ENCODE measurements at places on chromosomes 2 and 18.
A peak's percentile ranks its signal among the peaks of the same experiment; 100 is the strongest.

- no peak for DNase-seq
- H3K27ac ChIP-seq = no peak overlapping the region
- peaks cover 5% of the 10 kb centered on the region for H3K4me1 ChIP-seq
- no peaks in the 10 kb centered on the region for H3K27me3 ChIP-seq
Measured at GRCh38 chr2:233349005-233349998, 5.0 kb upstream of the DGKD start.

DNA sequence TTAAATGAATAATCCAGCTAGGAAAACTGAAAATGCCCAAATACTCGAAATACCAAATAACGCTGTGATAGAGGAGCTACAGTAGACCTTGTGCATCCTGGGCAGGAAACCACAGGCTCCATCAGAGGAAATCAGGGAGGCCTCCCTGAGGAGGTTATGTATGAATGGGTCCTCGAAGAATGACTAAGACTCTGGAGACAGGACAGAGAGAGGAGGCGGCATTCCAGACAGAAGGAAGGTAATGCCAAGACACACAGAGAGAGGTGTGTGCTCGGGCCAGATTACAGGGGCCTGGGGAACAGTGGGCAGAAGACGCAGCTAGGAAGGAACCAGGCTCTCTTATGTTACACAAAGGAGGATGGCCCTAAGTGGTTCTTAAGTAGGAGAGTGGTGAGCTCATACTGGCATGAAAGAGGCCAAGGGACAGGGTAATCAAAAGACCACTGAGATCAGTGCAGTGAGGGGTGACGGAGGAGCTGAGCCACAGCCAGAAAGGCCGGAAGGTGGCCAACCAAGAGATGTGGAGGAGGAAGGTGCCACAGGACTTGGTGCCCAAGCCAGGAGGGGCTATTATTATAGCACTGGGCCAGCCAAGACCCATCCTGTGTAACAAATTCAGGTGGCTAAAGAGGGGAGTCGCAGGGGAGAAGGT, 9.9 kb downstream of the ST3GAL5 start:
- H3K4me3 ChIP-seq = no peak overlapping the region
- H3K27me3 ChIP-seq = no peaks in the 10 kb centered on the region
- H3K27ac ChIP-seq = no peak overlapping the region

GRCh38 chr2:54209379-54209778, 46.6 kb downstream of the TSPYL6 start:
- H3K4me1 ChIP-seq = peaks cover 9% of the 10 kb centered on the region
- H3K36me3 ChIP-seq = no peaks in the 10 kb centered on the region
- H3K4me3 ChIP-seq = no peak overlapping the region
- H3K27ac ChIP-seq = no peak overlapping the region
- no peak for DNase-seq

- H3K36me3 ChIP-seq = no peaks in the 10 kb centered on the region
- no peaks in the 10 kb centered on the region for H3K27me3 ChIP-seq
- no peaks in the 10 kb centered on the region for H3K4me1 ChIP-seq
- no peak overlapping the region for H3K4me3 ChIP-seq
- DNase-seq = no peak
- H3K27ac ChIP-seq = no peak overlapping the region
Measured at GRCh38 chr2:171325886-171326585, 107.8 kb downstream of the METTL8 start.

- no peak overlapping the region for H3K4me3 ChIP-seq
- no peak for DNase-seq
- H3K27ac ChIP-seq = no peak overlapping the region
Measured at GRCh38 chr2:197011021-197011417, 84.5 kb upstream of the PGAP1 start.

GRCh38 chr2:222242532-222242931, 56.3 kb downstream of the PAX3 start:
- no peaks in the 10 kb centered on the region for H3K36me3 ChIP-seq
- peaks cover 44% of the 10 kb centered on the region for H3K4me1 ChIP-seq
- DNase-seq = no peak
- no peak overlapping the region for H3K27ac ChIP-seq
- no peaks in the 10 kb centered on the region for H3K27me3 ChIP-seq

DNA sequence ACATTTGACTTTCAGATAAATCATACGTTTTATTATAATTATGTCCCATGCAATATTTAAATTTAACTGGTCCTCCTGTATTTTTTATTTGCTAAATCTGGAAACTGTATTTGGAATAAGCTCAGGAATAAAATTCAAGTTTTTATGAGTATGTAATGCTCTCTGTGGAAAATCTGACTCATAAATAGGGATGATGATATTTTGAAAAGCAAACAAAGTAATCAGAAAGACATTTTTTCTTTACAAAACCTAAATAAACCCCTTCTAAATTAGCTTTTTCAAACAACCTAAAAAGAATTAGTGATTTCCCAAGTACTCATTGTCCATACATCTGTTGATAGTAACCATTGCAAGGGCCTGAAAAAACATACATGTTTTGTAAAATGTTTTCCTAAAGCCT, 41.1 kb downstream of the ASB1 start:
- H3K4me1 ChIP-seq = no peaks in the 10 kb centered on the region
- no peak for DNase-seq
- H3K36me3 ChIP-seq = no peaks in the 10 kb centered on the region
- no peak overlapping the region for H3K4me3 ChIP-seq

DNA sequence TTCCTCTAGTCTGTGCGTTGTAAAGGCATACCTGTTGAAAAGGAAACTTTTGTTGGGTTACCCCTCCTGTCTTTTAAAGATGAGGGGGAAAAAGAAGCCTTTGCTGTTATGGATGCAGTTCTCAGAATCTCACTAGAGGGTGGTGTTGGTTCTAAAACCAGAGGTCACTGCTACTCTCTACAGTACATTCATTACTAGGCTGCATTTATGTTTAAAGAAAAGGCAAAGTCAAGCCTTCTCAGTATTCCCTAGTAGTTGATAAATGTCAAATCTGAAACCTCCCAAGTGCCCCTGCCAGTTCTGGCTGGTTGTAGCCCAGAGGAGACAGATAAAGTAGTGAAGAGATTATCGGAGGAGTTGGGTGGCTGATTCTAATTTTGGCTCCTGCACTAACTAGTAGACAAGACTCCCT, 1.4 kb upstream of the PLCL1 start:
- DNase-seq = peak; percentile 78
- peak overlapping the region; percentile 42 for H3K27ac ChIP-seq
- no peak overlapping the region for H3K4me3 ChIP-seq
- peaks cover 33% of the 10 kb centered on the region for H3K27me3 ChIP-seq

DNA sequence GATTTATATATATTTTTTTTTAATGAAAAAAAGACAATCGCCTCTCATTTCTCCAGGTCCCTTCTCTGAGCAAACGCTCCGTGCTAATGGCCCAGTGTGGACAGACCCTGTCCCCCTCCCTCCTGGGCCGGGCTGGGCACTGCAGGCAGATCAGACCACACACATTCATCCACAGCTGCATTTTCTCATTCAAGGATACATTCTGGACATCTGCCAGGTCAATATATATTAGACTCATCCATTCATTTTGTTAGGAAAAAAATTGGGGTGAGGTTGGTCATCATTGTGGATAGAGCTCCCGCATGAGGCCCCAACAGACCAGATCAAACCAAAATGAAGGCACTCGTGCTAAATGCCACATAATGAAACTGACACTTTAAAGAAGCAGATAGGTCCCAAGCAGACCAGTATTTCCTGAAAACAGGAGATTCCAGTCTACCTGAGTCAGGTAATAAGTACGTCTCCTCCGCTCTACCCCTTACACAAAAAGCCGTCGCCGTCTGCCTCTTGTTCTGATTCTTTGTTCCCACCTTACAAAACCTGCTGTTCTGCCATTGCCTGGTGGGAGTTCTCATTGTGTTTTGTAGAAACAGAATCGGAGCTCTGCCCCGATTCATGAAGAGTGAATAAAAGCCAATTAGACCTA, 15.4 kb upstream of the OTOS start:
- H3K36me3 ChIP-seq = no peaks in the 10 kb centered on the region
- H3K4me1 ChIP-seq = no peaks in the 10 kb centered on the region
- H3K4me3 ChIP-seq = no peak overlapping the region
- H3K27ac ChIP-seq = no peak overlapping the region

DNA sequence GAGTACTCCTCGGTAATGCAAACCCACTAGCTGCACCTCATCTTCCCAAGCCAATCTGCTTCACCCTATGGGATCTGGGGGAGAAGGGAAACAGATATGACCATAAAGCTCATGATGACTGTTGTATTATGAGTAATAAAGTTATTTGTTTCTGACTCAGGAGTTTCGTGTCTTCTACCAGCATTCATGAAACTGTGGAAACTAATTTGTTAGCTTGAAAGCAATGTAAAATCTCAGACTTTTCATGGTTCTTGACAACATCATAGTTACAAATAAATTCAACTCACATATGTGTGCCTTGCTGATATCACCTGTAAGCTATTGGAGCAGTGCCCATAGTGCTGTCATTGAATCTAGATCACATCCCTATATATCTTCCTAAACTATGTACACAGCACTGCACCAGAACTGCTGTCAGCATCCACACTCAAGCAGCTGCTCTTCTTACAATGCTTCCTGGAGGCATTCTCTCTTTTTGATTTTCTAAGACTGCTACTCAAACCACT, 135.6 kb upstream of the KYNU start:
- no peak overlapping the region for H3K27ac ChIP-seq
- no peak for DNase-seq

DNA sequence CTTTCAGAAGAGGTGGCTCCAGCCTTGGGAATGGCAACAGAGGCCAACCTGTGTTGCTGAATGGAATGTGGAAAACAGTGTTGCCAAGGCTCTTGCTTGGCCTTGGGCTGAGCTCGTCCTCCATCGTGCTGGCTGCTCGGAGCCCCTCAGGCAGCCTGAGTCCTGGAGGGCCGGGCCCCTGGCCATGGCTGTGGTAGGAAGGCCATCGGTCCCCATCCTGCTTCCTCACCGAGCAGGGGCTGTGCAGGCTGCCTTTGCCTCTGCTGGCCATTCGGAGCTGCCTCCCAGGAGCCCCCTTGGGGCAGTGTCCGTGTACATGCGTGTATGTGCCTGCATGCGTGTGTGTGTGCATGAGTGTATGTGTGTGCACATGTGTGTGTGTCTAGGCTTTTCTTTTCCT, 178.2 kb downstream of the KLHL29 start:
- DNase-seq = no peak
- no peaks in the 10 kb centered on the region for H3K36me3 ChIP-seq
- H3K4me1 ChIP-seq = no peaks in the 10 kb centered on the region
- no peak overlapping the region for H3K27ac ChIP-seq
- no peaks in the 10 kb centered on the region for H3K27me3 ChIP-seq
- H3K4me3 ChIP-seq = no peak overlapping the region

GRCh38 chr2:132656266-132656975, 13.6 kb downstream of the LYPD1 start:
- H3K36me3 ChIP-seq = no peaks in the 10 kb centered on the region
- no peaks in the 10 kb centered on the region for H3K4me1 ChIP-seq
- DNase-seq = no peak
- no peak overlapping the region for H3K4me3 ChIP-seq

GRCh38 chr2:139805441-139805840, 1025.3 kb upstream of the NXPH2 start:
- no peak for DNase-seq
- H3K27me3 ChIP-seq = no peaks in the 10 kb centered on the region
- no peaks in the 10 kb centered on the region for H3K4me1 ChIP-seq
- no peak overlapping the region for H3K27ac ChIP-seq
- no peak overlapping the region for H3K4me3 ChIP-seq

DNA sequence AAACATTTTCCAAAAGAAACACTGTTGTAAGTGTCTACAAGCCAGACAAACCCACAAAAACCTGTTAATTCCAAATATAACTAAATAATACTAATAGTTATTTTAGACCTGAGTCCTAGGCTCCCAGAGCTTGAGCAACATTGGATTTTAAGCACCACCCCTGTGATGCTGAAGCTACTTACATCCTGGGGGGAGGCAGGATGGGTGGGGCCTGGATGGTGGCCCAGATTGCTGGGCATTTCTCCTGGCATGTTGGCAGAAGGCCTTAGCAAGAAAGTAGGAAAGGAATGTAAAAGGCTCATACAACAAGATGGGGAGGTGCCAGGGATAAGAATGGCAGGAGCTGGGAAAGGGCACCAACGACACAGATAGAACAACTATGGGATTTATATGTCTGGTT, 50.7 kb upstream of the OTX1 start:
- peaks cover 1% of the 10 kb centered on the region for H3K4me1 ChIP-seq
- no peak overlapping the region for H3K27ac ChIP-seq

GRCh38 chr18:62500174-62500573, 22.7 kb upstream of the ZCCHC2 start:
- no peaks in the 10 kb centered on the region for H3K27me3 ChIP-seq
- H3K36me3 ChIP-seq = no peaks in the 10 kb centered on the region
- no peak overlapping the region for H3K4me3 ChIP-seq
- no peak for DNase-seq

DNA sequence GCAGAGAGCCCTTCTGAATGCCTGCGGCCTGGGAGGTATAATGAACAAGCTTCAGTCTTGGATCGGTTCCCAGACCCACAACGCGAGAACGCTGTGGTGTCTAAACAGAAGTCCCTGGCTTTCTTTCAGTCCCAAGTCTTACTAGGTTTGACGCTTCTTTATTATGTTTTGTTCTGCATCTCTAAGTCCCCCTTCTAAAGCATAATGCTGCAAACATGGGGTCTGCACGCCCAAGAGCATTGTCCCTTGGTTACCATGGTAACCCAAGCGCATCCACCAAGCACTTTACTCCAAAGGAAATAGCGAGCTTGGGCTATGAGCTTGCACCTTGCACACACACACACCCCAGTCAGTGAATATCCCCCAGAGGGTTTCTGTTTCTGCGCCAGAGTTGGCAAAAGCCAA, 193.7 kb downstream of the INO80D start:
- H3K36me3 ChIP-seq = no peaks in the 10 kb centered on the region
- H3K27me3 ChIP-seq = no peaks in the 10 kb centered on the region
- no peaks in the 10 kb centered on the region for H3K4me1 ChIP-seq
- H3K27ac ChIP-seq = no peak overlapping the region

DNA sequence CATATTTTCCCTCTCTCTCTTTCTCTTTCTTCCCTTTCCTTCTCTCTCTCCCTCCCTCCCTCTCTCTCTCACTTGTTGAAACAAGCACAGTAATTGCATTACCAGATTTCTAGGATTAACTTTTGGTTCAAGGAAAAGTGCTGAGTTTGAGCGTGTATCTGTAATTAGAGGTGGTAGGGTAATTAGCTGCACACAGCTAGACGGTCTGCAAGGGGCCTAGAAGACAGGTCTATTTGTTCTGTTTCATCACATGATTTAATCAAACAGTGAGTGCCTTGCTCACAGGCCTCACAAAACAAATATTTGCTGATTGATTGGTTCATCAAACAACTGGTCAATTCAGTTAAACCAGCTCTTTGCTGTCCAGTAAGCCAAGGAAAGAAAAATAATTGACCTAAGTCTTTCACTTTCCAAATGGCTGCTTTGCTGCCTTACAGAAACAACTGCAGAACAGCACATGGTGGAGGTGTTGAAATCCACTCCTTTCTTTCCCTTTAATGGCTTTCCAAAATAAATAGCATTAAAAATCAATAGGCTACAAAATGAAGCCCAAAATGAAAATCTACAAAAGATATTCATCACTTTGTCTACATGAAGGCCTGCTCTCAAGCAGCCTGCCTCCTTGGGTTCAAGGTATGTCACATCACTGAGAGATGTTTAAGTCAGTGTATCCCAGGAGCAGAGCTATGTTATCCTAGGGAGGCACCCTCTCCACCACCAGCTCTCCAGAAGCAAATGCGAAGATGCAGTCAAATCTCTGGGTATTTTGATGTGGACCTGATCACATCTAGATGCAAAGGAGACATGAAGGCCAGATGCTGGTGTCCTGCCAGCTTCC, 264.4 kb upstream of the SIX2 start:
- H3K27ac ChIP-seq = no peak overlapping the region
- H3K27me3 ChIP-seq = no peaks in the 10 kb centered on the region
- H3K4me1 ChIP-seq = peaks cover 26% of the 10 kb centered on the region
- DNase-seq = no peak
- H3K36me3 ChIP-seq = no peaks in the 10 kb centered on the region
